ENCODE measurements at places on chromosomes 11 and 22.

GRCh38 chr11:36241497-36241896 is 47.7 kb downstream of the COMMD9 start:
- no peak for DNase-seq

DNA sequence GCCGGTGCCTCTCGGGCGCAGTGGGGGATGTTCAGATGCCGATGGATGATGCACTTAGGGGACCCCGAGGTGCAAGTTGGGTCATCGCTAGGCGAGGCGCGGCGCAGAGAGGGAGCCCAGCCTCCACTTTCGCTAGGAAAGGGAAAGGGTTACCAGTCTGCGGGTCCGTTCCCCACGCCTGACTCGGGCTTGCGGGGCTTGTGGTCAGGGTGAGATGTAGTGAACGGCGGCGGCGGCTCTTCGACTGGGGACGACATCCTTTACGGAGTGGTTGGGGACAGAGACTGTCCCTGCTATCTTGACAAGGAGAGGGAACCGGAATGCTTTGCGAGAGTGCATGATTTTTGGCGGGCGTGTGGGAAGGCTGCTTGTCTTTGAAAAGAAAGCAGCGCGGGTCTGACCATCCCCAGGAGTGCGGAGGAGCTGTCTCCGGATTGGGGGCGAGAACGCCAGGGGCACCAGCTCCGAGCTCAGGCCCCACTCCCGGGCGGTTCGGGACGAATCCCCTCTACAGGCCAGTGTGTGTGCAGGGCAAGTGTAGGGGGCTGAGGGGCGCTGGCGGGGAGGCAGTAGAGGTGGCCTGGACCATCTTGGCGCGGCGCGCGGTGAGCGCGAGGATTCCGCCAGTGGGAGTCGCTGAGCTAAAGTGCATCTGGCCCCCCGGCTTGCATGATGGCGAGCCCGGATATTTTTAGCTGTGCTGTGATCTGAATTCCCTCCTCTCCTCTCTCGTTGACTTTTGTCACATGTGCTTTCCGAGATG is 1.1 kb downstream of the FAT3 start:
- no peak for DNase-seq

DNA sequence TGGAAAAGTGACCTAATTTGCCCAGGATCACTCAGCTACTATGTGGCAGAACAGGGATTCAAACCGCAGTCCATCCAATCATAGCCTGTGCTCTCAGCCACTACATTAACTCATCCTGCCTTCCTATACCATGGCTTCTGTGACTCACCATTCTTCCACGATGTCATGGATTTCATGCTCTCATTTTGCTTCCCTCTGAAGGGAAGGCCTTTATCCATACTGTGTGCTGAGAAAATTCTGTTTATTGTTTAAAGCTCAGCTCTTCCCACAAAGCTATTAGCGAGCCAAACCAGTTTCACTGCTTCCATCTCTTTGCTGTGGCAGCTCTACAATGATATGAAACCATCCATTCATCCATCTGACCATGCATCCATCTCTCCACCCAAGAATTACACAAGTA is 289.9 kb downstream of the TENM4 start:
- DNase-seq: no peak

DNA sequence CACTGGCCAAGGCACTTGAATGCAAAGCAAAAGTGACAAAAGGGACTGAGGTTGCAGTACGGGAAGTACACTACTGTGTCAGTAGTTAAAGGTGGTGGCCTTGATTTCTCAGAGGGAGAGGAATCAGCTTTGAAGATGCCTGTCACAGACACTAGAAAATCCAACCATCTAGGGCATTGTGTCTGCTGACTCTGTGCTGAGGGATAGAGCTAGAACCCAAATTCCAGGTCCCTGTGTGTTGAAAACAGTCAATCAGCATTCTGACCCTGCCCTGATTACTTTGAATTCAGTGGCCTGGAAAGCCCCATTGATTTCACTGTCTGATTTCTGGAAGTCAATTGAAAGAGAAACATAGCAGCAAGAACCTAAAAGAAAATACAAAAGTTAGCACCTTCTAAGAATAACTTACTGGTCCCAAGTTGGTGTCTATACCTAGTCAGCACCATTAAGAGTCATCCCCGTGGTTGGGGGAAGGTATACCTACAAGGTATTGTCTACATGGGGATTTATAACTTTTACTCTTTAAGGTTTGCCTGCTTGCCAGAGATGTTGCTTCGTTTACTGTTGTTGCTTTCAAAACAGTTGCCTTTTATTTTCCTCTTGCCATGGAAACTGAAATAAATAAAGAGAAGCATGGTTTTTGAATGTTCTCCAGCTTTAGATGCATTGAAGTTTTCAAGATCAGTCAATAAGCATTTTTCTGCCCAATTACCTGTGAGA is 97.3 kb downstream of the PDHX start:
- DNase-seq: no peak

DNA sequence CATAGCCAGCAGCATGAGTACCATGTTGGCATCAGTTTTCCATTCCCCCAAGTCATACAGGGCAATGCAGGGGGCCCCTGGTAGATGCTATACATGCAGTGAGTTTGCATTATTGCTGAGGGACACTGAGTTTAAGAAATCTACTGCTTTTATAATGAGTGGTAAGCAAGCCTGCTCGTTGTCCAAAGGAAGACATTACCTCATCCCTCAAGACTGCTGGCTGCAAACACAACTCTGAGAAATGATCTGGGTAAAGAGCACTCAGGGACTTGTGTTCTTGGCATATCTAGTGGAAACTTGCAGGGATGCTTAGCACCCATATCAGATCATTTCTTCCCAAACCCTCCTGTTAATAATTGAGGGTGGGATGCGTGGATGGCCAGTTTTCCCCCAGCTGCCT is 77.9 kb downstream of the CWC15 start:
- DNase-seq: no peak

DNA sequence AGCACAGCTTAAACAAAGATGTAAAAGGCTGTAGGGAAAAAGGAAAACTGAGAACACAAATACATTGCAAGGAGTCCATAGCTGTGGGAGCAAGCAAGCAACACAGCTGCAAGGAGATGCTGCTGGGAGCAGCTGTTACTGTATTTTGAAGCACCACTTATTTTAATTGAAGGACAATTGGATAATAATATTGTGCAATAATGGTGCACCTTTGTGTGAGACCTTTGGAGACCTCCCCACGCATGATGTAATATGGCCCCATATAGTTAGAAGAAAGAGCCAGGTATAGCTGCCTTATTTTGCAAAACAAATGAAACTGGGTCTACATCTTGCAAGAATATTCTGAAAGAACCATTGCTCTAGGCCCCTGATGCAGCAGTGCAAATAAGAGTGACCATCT is 191.1 kb upstream of the KIRREL3 start:
- no peak for DNase-seq

- DNase-seq: no peak
Measured at GRCh38 chr11:119424276-119424675, 1.3 kb upstream of the THY1 start.

DNA sequence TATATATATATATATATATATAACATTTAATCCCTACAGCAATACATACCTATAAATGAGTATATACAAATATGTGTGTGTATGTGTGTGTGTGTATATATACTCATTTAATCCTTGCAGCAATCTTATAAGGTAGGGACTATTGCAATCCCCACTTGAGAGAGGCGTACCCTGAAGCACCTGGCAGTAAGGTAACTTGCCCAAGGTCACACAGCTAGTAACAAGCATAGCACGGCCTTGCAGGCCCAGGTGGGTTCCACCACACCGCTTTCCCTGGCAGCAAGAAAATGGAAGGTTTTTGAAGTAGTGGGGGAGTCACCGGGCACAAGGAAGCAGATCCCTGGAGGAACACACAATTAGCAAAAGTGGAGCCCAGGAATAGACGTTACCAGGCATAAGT is 3.3 kb upstream of the ADA2 start:
- no peak for DNase-seq

DNA sequence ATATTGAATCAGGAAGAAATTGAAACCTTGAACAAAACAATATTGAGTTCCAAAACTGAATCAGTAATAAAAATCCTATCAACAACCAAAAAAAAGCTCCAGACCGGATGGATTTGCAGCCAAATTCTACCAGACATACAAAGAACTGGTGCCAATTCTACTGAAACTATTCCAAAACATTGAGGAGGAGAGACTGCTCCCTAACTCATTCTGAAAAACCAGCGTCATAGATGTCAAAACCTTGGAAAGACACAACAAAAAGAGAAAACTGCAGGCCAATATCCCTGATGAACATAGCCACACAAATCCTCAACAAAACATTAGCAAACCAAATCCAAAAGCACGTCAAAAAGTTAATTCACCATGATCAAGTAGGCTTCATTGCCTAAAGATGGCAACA is 353.8 kb downstream of the TMEM135 start:
- no peak for DNase-seq

DNA sequence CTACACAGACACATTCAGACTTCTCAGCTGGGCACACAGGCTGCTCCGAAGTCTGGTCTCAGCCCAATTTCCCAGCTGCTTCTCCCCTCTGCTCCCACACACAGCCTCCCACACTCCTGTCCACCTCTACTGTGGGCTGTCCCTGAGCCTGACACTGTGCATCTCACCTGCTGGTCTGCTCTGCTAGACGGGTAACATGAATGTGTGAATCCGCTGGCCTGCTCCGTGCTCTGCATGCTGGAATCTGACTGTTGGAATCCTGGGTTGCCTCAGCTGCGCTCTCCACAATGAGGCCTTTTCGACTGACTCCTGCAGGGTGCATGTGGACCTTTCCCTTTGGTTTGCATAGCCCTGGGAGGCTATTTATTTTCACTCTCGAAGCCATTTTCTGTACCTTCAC is 489.5 kb upstream of the B3GAT1 start:
- no peak for DNase-seq

DNA sequence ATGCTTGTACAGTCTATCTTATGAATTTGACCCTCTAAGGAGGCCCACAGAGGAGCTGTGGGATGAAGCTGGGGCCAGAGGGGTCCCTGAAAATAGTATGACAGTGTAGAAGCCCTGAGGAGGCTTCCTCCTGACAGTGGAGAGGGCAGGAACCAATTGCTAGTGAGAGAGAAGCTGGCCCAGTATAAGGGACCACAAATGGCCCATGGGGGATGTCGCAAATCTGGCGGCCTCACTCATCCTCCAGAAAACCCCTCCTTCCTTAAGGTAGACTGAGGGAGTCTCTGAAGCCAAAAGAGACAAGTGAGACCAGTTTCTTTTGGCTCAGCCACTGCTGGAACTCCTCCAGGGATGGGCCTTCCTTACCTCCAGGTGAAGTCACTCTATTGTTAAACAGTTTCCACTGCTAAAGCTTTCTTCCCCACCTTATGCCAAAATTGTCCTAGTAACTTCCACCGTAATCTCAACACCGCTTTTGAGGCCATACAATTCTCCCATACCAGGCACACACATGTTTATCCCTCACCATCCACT is 17.8 kb upstream of the CASTOR1 start:
- no peak for DNase-seq

DNA sequence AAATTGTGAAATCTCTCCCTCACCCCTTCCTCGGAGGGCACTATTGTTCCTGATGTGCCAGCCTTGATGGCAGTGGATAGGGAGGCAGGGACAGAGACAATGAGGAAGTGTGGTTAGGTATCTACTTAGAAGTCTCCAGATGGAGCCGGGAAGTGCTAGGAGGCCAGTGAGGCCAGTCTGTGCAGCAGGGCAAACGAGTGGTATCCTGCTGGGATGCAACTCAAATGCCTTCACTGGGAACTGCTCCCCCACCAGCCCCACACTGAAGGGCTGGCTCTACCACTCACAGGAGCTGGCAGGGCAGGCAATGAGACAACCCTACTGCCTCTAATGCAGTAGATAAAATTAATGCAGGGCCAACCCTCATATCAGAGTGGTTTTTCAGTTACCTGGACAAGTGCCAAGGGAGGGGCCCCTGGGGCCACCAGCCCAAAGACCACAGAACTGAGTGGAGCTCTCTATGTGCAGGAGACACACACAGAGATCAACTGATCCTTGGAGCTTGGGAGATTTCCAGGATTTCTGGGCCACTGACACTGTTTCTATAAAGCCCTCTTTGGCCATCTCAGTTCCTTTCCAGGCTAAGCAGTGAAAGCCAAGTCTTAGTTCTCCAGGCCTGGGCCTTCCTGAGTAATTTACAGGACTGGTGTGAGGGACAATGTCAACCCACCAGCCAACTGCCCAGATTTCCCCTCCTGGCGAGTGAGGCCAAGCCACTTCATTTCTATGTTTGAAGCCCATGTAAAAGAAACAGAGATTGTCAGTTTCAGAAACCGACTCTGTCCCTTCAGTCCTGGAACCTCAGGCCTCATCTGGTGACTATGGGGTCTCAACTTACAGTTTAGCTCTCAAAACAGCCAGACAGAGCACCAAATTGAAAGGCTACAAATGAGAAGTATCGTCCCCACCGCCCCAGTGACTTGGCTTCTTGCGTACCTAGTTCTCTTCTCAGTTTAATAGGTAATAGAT is 4.1 kb downstream of the MIF start:
- DNase-seq: no peak

- no peak for DNase-seq
Measured at GRCh38 chr22:30432096-30432495, 6.5 kb downstream of the MTFP1 start.

DNA sequence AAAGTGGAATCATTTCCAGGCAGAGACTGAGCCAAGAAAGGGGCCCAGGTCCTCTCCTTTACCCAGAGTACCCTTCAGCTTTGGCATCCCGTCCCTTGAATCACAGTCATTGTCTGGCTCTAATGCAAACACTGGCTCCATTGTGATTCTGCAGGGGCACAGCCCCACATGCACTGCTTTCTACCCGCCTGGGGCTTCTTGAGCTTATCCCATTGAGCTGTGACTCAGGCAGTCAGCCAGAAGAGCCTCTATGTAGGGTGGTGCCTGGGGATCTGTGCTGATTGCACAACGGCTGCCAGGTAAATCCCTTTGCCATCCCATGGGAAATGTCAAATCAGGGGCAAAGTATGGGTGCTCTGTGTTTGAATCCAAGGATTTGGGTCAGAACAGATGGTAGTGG is 88.9 kb downstream of the RASSF10 start:
- DNase-seq: no peak

DNA sequence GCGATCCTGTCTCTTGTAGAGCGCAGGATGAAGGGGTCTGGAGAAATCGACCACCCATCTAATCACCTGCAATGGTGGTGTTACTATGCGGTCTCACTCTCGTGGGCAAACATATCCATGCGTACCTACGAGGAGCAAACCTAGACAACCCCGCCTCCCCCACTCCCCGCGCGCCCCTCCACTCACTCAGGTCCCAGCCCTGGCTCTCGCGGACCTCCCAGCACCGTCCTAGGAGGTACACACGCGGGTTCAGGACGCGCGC is 887 bp downstream of the TRPC6 start:
- DNase-seq: no peak

- DNase-seq: no peak
Measured at GRCh38 chr22:34072585-34072984, 152.3 kb upstream of the LARGE1 start.

GRCh38 chr11:86798988-86799387 is 1.4 kb upstream of the PRSS23 start:
- DNase-seq: no peak

GRCh38 chr22:50035976-50036724 is 21.9 kb downstream of the TTLL8 start:
- DNase-seq: no peak

GRCh38 chr11:2929950-2930703 is 907 bp upstream of the PHLDA2 start:
- DNase-seq: no peak

- no peak for DNase-seq
Measured at GRCh38 chr11:2409126-2409525, 8.6 kb downstream of the TSSC4 start.

GRCh38 chr11:105027678-105028077 is 4.7 kb upstream of the CASP5 start:
- no peak for DNase-seq

Data from activated CD4-positive, alpha-beta T cell treated with anti-CD3 and anti-CD28 coated beads for 1 hour (primary cell).